GM23248 (cell line): ENCODE measurements at places on chromosomes 5 and 9.

DNA sequence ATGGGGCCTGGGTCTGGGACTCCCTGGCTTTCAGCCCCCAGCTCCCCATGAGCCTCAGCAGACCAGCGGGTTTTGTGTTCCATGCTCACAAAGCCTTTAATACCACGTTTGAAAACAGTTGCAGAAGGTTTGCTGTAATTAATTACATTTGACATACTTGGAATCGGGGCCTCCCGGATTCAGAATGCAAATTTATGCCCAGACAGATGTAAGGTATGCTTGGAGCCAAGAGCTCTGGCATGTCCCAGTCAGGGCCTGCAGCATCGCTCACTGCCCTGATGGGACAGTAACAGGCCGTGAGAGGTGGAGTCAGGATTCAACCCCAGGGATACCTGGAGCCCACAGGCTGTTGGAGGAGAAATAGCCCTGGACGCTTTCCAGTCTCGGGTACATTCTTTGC lies 12.2 kb downstream of the ZNF618 start:
- peaks cover 14% of the 10 kb centered on the region; the same call in 1 of the 2 replicates for H3K36me3 ChIP-seq
- H3K4me3 ChIP-seq: no peak overlapping the region
- no peak overlapping the region for H3K27ac ChIP-seq
- peaks cover 13% of the 10 kb centered on the region for H3K4me1 ChIP-seq
- H3K27me3 ChIP-seq: no peaks in the 10 kb centered on the region
- DNase-seq: no peak

GRCh38 chr9:104503963-104504362 lies at the start of gene OR13F1:
OR13F1 (plus strand) TSS chr9:104504263; CDS start chr9:104504263, 0 bp downstream.
- H3K4me1 ChIP-seq: no peaks in the 10 kb centered on the region
- DNase-seq: no peak
- no peak within 1 kb of the TSS for H3K4me3 ChIP-seq
- no peak within 1 kb of the TSS for H3K27ac ChIP-seq
- H3K27me3 ChIP-seq: no peaks in the 10 kb centered on the region

DNA sequence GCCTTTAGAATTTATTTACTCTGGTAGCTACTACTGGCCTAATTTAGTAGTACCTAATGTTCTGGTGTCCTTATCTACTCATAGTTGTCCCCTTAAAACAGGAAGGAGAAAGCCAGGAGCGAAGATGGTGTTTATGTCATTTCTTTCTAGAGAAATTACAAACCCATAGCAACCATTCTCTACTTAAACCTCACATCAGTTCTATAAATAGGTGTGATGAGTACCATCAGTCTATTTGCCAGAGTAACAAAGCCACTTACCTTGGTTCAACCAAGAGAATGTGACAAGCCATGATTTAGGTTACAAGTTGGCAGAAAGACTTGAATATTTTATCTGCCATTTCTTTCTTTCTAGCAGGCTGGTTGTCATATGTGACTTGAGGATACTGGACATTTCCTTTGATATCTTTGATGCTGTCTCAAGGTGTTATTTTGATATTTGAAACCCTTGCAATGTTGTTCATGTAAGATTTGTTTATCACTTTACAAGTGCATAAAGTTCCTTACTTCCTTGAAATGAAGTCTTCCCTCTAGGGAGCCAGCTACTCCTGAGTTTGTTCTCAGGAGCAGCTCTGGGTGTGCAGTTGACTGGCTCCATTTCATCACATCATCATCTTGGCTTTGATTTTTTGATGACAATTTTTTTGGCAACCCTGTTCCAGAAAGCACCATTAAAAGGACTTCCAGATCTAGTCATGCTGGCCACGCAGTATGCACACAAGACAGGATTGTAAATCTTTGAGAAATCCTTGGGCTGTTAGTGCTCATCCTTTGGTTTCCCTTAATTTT lies 286.8 kb downstream of the ARHGAP26 start:
- peaks cover 64% of the 10 kb centered on the region for H3K4me1 ChIP-seq
- no peaks in the 10 kb centered on the region for H3K27me3 ChIP-seq
- no peak overlapping the region for H3K4me3 ChIP-seq
- peak overlapping the region; percentile 15; the same call in 1 of the 2 replicates for H3K27ac ChIP-seq

- peaks cover 14% of the 10 kb centered on the region; the same call in 1 of the 2 replicates for H3K36me3 ChIP-seq
- peak overlapping the region; percentile 79 for H3K27ac ChIP-seq
- H3K4me3 ChIP-seq: peak overlapping the region; percentile 91
- DNase-seq: peak; percentile 92
Observed at GRCh38 chr9:6006749-6007057, 8.7 kb downstream of the RANBP6 start.

DNA sequence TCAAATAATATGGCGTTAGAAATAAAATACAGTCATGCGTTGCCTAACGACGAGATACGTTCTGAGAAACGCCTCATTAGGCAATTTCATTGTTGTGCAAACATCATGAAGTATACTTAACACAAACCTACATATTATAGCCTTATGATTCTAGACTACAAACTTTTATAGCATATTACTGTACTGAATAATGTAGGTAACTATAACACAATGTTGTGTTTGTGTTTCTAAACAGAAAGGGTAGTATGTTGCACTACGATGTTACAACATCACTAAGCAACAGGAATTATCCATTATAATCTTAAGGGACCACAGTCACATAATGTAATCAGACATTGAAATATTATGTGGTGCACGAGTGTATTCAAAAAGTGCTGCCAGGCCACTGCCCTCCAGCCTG lies 3.0 kb upstream of the SMC2 start:
- no peaks in the 10 kb centered on the region for H3K27me3 ChIP-seq
- H3K27ac ChIP-seq: no peak overlapping the region
- no peak for DNase-seq
- peaks cover 25% of the 10 kb centered on the region for H3K4me1 ChIP-seq
- H3K36me3 ChIP-seq: no peaks in the 10 kb centered on the region
- no peak overlapping the region for H3K4me3 ChIP-seq

GRCh38 chr9:5626727-5627634 lies 1.9 kb upstream of the RIC1 start:
- H3K27me3 ChIP-seq: no peaks in the 10 kb centered on the region
- peak overlapping the region; percentile 81 for H3K27ac ChIP-seq
- DNase-seq: peak; percentile 87
- H3K36me3 ChIP-seq: no peaks in the 10 kb centered on the region
- H3K4me1 ChIP-seq: peaks cover 31% of the 10 kb centered on the region

GRCh38 chr9:110058304-110058953 lies 149.5 kb downstream of the C9orf152 start:
- H3K36me3 ChIP-seq: peaks cover 13% of the 10 kb centered on the region
- no peaks in the 10 kb centered on the region for H3K27me3 ChIP-seq
- H3K27ac ChIP-seq: no peak overlapping the region
- no peaks in the 10 kb centered on the region for H3K4me1 ChIP-seq

DNA sequence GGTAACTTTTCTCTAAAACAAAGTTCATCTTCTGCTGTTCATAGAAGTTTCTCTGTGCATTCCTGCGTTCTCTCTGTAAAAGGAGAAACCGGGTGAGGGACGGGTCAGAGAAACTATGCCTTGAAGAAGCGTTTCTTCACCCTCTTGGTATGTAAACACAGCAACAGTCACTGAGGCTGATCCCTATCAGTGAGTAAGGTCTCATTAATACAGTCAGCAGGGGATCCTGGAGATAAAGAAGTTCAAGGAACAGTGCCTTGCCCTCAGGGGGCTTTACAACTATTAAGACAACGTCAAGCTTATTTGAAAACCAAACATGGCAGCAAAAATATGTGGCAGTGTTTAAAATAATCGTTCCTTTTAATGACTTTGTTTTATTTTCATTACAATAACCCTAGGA lies 202.9 kb upstream of the IL12B start:
- H3K27ac ChIP-seq: no peak overlapping the region
- H3K4me3 ChIP-seq: no peak overlapping the region
- peak; percentile 53 for DNase-seq
- peaks cover 5% of the 10 kb centered on the region; the same call in 1 of the 2 replicates for H3K4me1 ChIP-seq
- H3K36me3 ChIP-seq: no peaks in the 10 kb centered on the region
- H3K27me3 ChIP-seq: no peaks in the 10 kb centered on the region

GRCh38 chr5:154044581-154044980 lies 5.8 kb downstream of the MFAP3 start:
- H3K4me3 ChIP-seq: no peak overlapping the region
- no peak for DNase-seq
- no peaks in the 10 kb centered on the region for H3K27me3 ChIP-seq
- peaks cover 14% of the 10 kb centered on the region for H3K4me1 ChIP-seq
- no peak overlapping the region for H3K27ac ChIP-seq

DNA sequence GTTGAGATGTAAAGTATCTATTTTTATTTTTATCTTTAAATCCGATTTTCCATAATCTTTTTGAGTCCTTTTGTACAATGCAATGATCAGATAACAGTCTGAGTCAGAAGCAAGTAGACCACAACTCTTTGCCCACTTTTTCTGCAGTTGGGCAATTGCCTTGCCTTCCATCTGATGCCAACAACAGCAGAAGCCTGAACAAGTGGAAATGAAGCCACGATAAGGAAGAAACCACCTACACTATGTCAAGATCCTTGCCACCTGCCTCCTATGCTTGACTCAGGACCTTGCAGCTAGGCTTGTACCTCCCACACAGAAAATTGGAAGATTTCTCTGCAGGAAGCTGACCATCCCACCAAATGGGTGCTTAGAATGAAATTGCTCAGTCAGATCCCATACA lies 78.6 kb downstream of the ANXA1 start:
- no peak overlapping the region for H3K27ac ChIP-seq
- no peaks in the 10 kb centered on the region for H3K4me1 ChIP-seq
- H3K36me3 ChIP-seq: no peaks in the 10 kb centered on the region
- no peak overlapping the region for H3K4me3 ChIP-seq
- no peak for DNase-seq

DNA sequence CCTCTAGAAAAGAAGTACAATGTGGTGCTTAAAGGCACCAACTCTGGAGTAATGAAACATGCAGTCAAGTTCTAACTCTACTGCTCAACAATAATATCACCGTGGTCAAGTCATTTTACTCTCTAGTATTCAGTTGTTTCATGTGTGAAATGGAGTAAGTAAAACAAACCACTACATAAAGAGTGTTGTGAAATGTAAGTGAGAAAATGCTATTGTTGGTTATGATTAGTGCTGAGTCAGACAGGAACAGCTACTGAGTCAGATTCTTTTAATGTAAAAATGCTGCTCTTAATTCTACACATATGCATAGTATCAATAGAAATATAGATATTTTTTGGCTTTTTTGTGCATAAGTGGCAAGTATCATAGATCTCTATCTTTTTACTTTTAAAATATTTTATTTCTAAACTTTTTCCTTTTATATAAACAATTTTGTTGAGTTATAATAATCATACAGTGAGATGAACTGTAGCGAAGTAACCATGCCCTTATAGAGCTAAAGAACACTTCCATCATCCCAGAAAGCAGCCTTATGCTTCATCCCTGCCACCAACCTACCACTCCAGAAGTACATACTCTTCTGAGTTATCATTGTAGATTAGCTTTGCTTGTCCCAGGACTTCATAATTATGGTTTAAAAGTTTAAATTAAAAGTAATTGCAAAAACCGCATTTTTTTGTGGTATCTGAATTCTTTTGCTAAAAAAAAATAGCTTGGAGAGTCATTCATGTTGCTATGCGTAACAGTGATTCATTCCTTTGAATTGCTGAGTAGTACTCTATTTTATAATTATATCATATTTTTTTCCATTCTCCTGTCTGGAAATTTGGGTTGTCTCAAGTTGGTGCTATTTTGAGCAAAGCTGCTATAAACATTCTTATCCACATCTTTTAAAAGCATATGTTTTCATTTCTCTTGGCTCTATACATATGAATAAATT lies 548.2 kb upstream of the CLINT1 start:
- no peaks in the 10 kb centered on the region for H3K36me3 ChIP-seq
- H3K4me1 ChIP-seq: peaks cover 15% of the 10 kb centered on the region
- peak overlapping the region; percentile 92 for H3K27ac ChIP-seq

- peak; percentile 74 for DNase-seq
- no peaks in the 10 kb centered on the region for H3K36me3 ChIP-seq
- peak overlapping the region; percentile 63 for H3K4me3 ChIP-seq
- H3K27me3 ChIP-seq: no peaks in the 10 kb centered on the region
- no peak overlapping the region for H3K27ac ChIP-seq
Observed at GRCh38 chr5:79025054-79025472, 40.0 kb upstream of the ARSB start.

DNA sequence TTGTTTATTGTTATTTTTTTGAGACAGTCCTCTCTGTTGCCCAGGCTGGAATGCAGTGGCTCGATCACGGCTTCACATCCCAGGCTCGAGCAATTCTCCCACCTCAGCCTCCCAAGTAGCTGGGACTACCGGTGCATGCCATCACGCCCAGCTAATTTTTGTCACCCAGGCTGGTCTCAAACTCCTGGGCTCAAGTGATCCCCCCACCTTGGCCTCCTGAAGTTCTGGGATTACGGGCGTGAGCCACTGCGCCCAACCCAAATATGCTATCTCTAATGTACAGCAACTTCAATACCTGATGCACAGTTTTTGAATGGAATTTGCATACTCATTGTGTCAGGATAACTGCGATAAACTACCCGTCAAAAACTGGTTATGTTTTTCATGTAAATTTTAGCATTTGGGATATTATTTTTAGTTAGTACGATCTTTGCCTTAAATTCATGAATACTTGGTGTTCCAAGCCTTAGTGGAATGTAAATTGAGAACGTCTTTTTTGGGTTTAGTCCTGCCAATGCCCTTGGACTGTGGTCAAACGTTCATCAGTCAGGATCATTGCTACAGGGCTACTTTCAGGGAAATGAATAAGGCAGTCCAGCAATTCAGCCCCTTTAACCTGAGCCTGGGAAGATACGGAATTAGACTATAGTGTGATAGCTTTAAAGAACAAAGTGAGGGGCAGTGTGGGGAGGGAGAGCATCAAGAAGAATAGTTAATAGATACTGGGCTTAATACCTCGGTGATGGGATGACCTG lies 4.4 kb downstream of the UGCG start:
- H3K4me3 ChIP-seq: peak overlapping the region; percentile 99
- H3K27me3 ChIP-seq: no peaks in the 10 kb centered on the region
- H3K27ac ChIP-seq: peak overlapping the region; percentile 83
- peaks cover 29% of the 10 kb centered on the region for H3K4me1 ChIP-seq
- H3K36me3 ChIP-seq: 0 out of 2 replicates have a peak, but pooled peaks cover 3% of the 10 kb centered on the region
- no peak for DNase-seq

DNA sequence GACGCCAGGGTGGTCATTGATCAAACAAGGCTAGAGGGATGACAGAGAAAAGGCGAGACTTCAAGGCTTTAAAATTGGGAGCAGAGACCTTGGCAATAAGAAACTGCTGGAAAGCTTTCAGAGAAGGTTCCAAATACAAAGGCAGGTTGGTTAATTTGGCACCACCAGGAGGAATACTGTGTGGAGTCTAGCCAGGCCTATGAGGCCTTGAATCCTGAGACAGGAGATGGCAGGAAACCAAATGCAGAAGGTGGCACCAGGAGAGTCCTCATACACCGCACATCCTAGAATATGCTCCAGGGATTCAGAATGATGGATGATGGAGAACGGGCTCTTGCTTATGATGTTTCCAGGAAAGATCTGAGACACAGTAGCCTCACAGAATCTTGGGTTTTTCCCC lies 90.0 kb downstream of the MCTP1 start:
- no peaks in the 10 kb centered on the region for H3K4me1 ChIP-seq
- H3K4me3 ChIP-seq: no peak overlapping the region
- H3K27ac ChIP-seq: no peak overlapping the region
- no peaks in the 10 kb centered on the region for H3K36me3 ChIP-seq
- DNase-seq: no peak

- H3K27ac ChIP-seq: no peak overlapping the region
- H3K4me1 ChIP-seq: no peaks in the 10 kb centered on the region
- peak; percentile 54 for DNase-seq
- H3K36me3 ChIP-seq: no peaks in the 10 kb centered on the region
- no peak overlapping the region for H3K4me3 ChIP-seq
- H3K27me3 ChIP-seq: peaks cover 32% of the 10 kb centered on the region
Observed at GRCh38 chr9:134942011-134942787, 24.5 kb upstream of the FCN1 start.

- DNase-seq: peak; percentile 81
- H3K4me3 ChIP-seq: peak overlapping the region; percentile 47
- no peaks in the 10 kb centered on the region for H3K27me3 ChIP-seq
- H3K4me1 ChIP-seq: peaks cover 14% of the 10 kb centered on the region
Observed at GRCh38 chr9:108271646-108272348, 584.0 kb downstream of the ACTL7B start.

- no peaks in the 10 kb centered on the region for H3K4me1 ChIP-seq
- DNase-seq: no peak
- no peaks in the 10 kb centered on the region for H3K36me3 ChIP-seq
- no peak overlapping the region for H3K27ac ChIP-seq
Observed at GRCh38 chr5:14129123-14129522, 14.0 kb upstream of the TRIO start.
